ENCODE measurements at places on chromosomes 12 and 14.

- no peak for DNase-seq
Observed at GRCh38 chr12:79435742-79436141, 255.0 kb downstream of the PAWR start.

DNA sequence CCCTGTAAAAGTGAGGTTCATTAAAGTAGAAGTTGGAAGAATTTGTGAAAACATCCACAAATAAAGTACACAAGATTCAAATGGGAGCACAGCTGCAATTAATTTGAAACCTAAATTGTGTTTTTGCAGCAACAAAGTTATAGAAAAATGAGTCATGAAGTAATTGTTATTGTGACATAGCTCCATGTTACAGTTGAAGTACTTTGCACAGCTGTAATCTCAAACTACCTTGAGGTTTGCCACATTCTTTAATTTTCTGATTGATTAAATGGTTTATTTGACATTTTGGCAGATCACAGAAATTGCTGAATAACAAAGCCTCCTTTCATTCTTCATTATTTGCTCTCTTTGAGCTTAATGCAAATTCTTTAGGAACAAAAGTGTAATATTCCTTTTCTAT, 111.3 kb downstream of the RMST start:
- no peak for DNase-seq

DNA sequence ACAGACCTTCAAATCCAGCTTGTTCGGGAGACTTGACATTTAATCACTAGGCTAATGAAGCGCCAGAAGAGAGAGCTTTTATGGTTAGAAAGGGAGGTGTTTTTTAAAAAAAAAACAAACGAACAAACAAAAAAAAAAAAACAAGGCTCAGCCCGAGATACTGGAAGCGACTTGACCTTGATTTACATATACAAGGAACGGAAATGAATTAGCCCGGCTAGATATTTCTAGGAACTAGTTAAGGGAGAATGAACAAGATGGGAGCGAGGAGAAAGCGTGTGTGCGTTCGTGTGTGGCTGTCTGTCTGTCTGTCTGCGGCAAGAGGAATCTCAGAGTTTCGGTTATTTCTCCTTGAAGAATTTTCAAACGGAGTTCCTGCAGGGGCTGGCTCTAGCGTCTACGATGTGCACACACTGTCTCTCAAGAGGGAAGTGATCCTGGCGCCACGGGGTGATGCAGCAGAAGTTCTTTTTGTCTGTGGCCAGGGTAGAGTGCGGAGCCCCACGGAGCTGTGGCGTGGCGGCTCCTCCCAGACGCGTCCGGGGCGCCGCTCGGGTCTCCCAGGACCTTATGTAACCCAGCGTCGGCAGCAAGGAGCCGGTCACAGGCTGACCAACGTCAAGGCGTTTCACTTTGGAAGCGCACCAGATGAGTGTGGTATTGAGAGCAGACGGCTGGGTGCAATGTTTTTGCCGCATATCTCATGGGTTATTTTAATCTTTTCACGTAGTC, 18.8 kb downstream of the SOCS2 start:
- no peak for DNase-seq

- DNase-seq: no peak
Observed at GRCh38 chr12:113899561-113900471, 66.3 kb downstream of the RBM19 start.

DNA sequence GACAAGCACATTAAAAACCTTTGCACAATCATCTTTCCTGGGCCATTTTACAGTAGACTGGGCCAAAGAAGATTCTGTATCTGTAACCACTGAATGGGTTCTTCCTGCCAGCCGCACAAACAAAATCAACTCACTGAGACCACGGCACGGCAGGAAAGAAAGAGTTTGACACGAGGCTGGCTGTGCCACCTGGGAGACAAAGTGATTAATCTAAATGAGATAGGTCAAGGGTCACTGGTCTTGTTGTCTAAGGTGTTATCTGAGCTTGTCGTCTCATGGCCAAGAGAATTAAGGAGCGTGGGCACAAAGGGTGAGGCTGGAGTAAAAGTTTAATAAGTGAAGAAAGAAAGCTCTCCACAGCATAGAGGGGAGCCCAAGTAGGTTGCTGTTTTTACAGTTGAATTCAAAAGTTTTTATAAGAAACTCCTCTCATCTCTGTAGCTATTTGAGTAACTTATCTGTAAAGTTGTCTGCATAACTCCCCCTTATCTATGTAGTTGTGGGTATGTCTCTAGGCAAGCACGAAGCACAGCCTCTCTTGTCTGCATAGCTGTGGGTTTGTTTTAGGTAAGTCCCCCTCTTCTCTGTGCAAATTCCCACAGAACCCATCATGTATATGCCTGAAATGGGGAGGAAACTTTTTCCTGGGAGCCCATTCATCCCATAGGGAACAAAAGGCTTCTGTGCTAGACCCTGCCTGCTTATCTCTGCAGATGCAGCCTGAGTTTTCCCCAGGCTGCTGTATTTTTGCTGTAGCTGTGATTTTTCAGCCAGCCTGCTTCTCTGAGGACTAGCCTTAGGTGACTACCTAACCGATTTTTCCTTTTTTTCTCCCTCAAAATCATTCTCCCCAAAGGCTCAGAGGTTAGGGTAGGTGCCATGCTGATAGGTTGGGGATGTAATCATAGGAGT, 1314.6 kb upstream of the TMEM132C start:
- no peak for DNase-seq

DNA sequence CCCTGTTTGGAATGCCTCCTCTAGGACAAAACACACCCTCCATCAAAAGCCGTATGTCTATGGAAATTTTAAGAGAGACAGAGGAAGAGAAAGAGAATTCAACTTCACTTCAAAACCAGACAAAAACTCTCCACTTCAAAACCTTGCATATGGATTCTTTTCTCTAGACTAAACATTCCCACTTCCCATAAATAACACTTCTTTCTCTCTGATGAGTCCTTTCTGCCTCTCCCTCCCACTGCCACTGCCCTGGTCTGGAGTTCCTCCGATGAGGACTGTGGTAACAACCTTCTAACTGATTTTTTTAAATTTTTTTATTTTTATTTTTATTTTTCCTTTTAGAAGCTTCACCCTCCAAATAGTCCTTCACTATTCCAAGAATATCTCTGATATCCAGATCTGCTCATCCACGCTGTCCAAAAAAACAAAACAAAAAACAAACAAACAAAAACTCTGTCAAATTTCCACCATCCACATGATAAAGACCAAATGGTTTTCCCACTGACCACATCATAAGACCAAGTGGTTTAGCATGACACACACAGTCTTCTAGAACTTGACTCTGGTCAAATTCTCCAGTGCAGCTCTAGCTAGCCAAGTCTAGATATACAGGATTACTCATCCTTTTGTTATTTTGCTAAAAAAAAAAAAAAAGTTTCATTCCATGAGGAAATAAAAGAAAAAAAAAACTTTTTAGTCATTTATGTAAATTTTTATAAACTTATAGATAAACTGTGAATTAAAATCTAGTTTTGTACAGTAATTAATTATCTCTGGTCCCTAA, 256.0 kb downstream of the PPFIA2 start:
- DNase-seq: no peak

GRCh38 chr12:1809591-1810190, 10.7 kb upstream of the LRTM2 start:
- no peak for DNase-seq

DNA sequence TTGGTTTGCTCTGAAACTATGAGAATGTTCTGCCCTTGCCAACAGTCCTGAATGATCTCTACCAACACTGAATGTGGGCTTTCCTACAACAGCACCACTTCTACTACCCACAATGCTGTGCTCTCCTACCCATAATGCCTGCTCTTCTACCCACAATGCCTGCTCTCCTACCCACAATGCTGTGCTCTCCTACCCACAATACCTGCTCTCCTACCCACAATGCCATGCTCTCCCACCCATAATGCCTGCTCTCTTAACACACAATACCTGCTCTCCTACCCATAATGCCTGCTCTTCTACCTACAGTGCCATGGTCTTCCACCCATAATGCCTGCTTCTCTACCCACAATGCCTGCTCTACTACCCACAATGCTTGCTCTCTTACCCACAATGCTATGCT, 92.3 kb downstream of the KCNK13 start:
- DNase-seq: no peak

DNA sequence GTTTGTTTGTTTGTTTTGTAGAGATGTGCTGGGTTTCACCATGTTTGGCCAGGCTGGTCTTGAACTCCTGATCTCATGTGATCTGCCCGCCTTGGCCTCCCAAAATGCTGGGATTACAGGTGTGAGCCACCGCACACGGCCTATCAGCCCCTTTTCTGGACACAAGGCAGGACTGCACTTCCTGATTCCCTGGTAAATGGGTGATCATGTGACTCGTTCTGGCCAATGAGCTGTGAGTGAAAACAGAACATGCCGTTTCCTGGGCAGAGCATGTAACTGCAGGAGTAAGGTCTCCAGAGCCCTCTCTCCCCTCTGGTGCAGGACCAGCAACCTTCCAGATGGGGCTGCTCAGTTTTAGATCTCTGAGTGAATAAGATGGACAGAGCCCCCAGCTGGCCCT, 92.7 kb downstream of the ITPK1 start:
- no peak for DNase-seq

- DNase-seq: no peak
Observed at GRCh38 chr12:3735432-3735831, 17.5 kb downstream of the CRACR2A start.

DNA sequence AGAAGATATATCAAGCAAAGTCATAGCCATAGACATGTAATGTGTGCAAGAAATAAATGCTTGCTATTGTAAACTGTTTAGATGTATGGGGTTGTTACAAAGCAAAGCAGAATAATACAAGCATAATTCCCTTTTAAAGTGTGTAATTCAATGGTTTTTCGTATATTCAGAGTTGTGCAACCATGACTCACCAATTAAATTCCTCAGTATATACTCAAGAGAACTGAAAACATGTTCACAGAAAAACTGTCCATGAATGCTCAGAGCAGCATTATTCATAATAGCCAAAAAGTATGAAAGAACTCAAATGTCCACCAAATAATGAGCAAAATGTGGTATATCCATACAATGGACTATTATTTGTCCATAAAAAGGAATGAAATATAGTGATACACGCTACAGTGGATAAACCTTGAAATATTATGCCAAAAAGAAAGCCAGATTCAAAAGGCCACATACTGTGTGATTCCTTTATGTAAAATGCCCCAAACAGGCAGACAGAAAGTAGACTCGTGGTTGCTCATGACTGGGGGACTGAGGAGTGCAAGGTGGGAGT, 9.3 kb downstream of the GXYLT1 start:
- no peak for DNase-seq

DNA sequence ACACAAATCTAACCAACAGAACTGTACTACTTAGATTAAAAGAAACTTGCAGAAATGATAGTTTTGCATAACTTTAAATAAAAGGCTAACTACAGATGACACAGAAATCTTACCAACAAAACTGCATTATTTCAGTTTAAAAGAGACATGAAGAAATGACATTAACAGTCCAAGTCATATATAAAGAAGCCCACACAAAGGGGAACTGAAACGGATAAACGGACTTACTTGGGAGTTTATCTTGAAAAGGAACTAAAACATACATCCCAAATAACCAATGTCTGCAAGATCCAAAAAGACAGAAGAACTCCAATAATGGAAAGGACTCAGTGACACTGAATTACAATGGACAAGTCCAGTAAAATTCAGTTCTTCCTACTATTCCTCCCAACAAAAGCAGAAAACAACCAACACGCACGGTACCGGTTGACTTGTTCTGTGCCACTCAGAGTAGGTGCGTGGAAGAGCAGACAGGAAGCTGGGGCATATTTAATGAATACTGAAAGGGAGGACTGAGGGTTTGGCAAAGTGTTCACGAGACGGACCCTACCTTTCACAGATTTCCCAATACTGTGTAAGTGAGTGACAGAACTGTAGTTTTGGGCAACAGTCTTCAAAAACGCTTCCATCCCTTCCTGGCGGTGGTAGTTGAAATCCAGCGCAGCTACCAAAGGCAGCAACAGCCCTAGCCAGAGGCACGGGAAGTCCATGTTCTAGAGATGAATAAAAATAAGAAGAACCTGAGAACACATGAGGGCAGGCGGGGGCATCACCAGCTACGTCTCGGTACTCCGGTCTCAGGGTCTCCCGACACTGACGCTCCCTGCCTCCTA, 627 bp downstream of the CPM start:
- DNase-seq: peak; percentile 8

GRCh38 chr12:69331909-69332684, 16.1 kb upstream of the LYZ start:
- no peak for DNase-seq

DNA sequence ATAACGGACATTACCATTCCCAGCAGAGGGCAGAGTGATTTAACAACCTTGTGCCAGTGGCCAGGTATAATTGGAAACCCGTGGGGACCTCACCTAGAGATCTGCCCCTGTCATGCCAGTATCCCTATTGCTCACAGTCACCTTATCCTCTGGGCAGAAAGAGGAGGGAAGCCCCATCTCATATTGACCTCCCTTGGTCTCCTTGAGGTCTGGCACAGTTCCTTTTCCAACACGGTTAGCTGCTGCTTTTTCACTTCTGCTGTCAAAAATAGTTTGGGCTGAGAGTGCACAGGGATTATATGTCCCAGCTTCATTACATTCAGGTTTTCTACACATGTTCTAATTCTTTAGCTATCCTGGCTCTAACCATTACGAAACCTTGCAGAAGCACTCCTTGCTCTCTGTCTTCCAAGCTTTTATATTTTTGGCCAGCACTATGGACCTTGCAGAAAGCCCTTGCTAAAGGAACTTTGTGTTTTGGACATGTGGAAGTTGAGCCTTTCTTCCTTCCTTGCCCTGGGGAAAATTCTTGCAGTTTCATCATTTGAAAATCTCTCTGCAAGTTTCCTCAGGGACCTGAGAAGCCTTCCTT, 111.7 kb upstream of the MIS18BP1 start:
- no peak for DNase-seq

GRCh38 chr12:1204581-1205121, 213.6 kb downstream of the ERC1 start:
- DNase-seq: no peak

DNA sequence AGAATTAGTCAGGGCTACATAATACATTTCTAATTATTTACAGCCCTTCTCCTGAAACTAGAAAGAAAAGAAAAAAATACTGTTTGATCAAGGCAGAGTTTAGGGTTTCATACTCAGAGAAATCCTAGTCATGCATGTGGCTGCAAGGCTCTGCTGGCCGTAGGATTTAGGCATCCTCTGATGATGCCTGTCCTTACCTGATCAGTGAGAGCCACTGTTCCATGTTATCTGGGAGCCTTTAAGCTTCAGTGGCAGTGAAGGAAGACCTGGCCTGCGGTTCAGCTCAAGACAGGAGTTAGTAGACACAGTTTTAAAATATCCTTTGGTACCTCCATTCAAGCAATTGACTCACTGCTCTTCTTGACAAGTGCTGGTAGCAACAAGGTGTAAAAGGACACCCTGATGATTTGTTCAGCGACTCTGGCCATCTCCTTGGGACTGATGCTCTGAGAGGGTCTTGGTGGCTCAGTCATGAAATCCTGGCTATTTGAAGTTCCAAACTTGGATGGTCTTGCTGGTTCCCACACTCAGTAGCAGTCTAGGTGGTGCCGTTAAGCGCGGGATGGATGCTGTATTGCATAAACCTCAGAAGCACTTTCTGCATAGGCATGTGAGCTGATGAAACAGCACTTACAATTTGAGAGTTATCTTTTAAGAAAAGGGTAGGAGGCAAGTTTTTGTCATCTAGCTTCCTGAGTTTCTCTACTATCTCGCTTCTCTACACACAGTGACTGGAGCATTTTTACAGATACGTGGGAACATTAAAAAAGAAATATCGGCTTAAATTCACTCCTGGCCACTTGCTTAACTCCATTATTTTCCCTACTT, 162.0 kb downstream of the SAMD4A start:
- no peak for DNase-seq

Data from GM12892 (cell line).